ENCODE measurements at places on chromosomes 12 and 14.

GRCh38 chr14:87908550-87908949 lies 84.4 kb downstream of the GALC start:
- DNase-seq: no peak

DNA sequence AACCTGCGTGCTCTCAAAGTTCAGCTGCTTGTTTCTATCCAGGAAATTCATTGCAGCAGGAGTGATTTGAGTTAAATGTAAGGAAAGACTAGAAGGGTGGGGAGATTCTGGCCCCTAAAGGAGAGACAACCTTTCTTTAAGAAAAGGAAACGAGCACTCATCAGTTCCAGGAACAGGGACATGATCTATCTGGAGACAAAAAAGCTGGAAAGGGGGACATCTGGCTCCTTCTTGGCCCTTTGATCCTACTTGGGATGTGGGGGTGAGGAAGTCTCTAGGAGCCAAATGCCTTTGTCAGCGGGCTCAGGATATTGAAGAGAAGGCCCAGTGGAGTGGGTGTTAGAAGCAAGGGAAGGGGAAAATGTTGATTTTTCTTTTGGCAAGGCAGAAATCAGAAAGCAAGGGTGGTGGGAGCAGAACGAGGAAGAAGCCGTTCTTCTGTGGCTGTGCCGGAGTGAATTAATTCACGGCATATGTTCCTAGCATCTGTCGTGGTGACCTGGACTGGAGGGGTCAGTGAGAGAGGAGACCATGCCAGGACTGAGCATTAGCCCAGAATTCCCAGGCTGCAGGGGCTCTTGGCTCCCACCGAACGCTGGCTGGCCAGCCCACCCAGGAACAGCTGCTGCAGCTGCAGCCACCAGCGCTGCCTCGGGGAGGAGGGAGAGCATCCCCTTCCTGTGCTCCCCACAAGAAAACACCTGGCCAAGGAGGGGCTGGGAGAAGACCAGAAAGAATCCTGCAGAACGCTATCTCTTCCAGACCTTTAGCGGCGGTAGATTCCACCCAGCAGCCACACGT lies 62.8 kb upstream of the GPATCH2L start:
- DNase-seq: no peak

GRCh38 chr12:99121546-99121945 lies 476.5 kb downstream of the APAF1 start:
- DNase-seq: no peak

GRCh38 chr12:3292677-3293412 lies 198.2 kb upstream of the PRMT8 start:
- no peak for DNase-seq

DNA sequence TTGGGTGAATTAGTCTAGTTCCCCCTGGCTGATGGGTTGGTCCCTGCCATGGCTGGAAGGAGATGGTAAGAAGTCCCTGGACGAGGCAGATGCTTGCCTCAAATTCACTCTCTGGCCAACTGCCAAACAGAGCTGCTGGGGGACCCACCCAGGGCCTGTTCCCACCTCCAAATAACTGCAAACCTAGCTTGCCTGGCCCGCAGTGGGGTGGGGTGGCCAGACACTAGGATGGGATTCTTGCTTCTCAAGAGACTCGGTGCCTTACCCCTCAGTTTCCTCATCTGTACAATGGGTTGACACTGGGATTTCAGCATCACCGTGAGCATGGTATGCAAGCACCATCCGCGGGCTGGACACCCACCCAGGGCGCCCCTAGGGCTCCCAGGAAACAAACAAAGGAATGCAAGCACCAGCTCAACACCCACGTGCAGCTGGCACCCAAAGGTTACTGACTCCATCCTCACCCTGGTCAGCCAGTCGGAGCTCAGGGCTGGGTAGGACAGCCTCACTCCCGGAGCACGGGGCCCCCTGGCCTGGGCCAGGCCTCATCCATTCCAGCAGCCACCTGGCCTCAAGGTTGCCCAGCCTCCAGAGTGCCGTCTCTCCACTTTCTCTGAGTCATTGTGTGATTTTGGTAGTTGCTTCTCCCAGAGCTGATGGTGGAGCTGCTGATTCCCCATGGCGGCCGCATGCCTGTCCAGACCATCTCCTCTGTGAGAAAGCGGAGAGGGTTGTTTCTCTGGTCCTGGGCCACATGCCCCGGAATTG lies 205.2 kb upstream of the RTL1 start:
- no peak for DNase-seq

DNA sequence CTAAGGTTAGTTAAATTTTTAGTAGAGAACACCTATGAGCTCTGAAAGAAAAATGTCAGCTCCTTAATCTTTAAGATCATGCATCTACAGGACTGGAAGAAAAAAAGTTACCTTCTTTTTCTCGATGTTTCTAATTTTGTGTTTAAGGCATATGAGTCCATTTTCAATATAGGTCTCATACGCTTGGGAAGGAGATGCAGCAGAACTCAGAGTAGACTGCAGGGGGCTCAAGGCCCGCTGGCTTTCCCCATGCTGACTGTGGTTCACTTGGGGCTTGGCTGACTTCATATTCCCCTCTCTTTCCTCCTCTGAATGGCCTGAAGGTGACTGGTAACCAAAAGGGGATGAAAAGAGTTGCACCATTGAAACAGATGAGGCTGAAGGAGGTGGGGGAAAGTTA lies 1.5 kb downstream of the CAPRIN2 start:
- DNase-seq: peak; percentile 62

DNA sequence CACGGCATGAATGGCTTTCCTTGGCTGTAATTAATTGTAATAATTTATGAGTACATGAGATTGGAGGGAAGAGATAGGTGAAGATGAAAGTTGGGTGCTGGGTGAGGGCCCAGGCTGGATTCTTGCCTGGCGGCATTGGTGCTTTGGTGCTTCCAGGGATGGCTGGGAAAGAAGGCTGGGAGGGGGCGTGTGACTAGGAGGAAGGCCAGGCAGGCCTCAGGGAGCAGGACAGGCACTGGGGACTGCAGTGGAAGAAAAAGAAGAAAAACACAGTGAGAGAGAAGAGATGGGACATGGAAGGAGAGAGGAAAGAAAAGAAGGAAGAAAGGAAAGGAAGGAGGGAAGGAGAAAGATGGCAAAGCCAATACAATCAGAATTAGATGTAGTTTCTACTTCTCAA lies 3.7 kb downstream of the HOXC9 start:
- no peak for DNase-seq

DNA sequence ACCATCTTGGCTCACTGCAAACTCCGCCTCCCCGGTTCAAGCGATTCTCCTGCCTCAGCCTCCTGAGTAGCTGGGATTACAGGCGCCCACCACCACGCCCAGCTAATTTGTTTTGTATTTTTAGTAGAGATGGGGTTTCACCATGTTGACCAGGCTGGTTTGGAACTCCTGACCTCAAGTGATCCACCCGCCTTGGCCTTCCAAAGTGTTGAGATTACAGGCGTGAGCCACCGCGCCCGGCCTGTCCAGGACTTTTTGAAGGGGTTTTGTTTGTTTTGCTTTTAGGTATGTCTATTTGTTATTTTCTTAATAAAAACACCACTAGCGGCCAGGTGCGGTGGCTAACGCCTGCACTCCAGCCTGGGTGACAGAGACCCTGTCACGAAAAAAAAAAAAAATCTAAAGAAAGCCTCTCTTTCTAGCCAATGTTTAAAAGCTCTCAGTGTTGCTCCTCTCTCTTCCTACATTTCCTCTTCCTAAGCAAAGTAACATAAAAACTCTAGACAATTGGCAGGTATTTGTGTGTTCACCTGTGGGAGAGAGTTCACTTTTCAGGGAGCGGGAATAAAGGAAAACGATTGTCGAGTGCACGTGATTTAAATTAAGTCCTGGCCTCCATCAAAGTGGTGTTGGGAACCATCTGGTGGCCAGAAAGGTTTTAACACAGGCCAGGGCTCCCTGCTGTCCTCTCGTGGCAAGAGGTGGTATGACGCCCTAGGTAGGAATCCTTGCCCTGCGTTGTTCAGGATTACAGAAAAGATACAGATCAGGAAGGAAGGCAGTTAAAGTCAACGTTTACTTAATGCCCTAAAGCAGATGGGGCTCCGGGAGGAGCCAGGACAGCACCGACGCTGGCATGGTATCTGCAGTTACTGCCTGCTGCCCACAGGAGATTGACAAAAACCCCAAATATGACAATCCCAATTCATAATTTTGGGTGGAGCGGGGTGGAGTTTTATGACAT lies 36.2 kb upstream of the ATP23 start:
- peak; percentile 86 for DNase-seq

- peak; percentile 21 for DNase-seq
Measured at GRCh38 chr14:82720946-82721345, 1187.3 kb upstream of the SEL1L start.

DNA sequence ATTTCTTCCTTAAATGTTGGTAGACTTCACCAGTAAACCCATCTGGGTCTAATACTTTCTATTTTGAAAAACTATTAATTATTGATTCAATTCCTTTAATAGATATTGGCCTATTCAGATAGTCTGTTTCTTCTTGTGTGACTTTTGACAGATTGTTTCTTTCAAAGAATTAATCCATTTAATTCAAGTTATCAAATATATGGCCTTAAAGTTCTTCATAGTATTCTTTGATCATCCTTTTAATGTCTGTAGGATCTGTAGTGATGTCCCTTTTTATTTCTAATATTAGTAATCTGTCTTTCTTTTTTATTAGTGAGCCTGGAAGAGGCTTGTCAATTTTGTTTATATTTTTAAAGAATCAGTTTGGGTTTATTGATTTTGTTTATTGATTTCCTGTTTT lies 190.0 kb downstream of the SLC38A4 start:
- no peak for DNase-seq

DNA sequence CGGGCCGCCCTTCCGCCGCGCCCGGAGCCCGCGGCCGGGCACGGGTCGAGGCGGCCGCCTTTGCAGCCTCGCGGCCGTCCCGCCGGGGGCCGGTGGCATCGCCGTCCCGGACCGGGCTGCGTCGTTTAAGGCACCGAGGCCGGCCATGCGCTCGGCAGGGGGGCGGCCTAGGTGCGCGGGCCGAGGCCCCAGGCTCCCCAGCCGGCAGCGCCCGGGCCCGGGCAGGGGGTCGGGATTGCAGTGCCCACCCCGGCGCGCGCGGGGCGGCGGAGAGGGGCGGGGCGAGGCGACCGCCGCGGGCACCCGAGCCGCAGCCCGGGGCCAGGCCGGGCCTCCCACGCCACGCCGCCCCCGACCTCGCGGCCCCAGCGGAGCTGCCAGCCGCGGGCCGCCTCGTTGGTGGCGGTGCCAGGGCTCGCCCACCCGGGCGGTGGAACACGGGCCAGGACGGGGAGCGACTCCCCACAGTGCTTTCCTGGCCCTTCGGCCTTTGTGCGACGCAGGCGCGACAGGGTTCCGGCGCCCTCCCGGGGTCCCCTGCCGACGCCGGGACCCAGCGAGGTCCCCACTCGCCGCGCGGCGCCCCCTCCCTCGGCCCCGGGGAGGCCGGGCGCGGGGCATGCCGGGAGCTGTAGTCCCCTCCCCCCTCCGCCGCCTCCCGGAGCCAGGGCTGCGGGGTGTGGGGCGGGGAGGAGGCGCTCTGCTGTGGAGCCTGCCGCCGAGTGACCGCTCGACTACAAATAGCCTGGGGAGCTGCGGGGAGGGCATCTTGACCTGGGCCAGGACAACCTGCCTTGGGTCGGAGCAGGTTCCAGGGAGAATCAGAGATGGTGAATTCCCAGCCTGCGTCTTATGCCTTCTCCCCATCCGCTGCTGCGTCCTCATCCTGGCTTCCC lies 769 bp downstream of the FKBP4 start:
- peak; percentile 62 for DNase-seq

DNA sequence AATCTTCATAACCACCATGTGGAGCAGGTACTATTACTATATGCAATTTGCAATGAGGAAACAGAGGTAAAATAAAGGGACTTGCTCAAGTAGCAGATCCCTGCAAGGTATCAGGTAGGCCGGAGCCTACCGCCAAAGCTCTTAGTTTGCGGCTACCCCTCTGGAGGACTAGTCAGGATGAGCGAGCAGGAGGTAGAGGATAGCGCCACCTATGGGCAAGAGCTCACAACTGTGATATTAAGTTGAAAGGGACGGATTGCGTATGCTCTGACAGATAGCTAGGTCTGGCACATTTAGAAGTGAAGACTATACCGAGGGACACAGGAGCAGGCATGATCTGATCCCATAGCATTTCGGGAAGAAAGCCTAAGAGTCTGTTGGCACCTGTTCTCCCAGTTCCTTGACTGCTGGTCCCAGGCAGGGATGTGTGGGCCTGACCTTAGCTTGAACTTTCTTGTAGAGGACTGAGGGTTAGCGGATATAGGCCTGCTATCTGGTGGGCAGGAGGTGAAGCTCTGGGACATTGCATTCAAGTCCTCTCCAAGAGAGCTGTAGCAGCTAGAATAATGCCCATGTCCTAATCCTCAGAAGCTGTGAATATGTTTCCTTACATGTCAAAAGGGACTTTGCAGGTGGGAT lies 48.0 kb downstream of the SLC17A8 start:
- peak; percentile 56 for DNase-seq

- DNase-seq: peak; percentile 96
Measured at GRCh38 chr12:103647267-103647666, 60.2 kb downstream of the STAB2 start.

DNA sequence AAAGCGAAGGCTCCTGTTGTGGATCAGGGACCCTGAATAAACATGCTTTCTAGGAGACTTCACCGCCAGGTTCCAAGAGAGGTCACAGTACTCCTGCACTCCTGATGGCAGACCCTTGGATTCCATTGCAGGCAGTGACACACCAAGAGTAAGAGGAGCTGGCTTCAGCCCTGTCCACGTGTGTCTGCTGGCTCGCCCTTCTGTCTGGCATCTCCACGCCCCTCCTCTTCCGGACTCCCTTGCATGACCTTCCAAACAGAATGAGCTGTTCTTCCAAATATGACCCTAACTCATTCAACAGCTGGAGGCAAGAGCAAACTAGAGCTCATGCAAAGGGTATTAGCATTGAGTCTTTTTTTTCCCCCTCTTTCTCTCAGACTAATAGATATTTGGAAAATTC lies 233.0 kb upstream of the PLEKHG7 start:
- peak; percentile 16 for DNase-seq

- no peak for DNase-seq
Measured at GRCh38 chr14:36035675-36036074, 140.8 kb downstream of the PTCSC3 start.

- no peak for DNase-seq
Measured at GRCh38 chr14:85974602-85975001, 444.7 kb downstream of the FLRT2 start.

- DNase-seq: no peak
Measured at GRCh38 chr14:94697773-94698556, 71.9 kb downstream of the GSC start.

GRCh38 chr12:110916295-110916875 lies 4.0 kb downstream of the MYL2 start:
- DNase-seq: peak; percentile 76

GRCh38 chr14:78933948-78934524 lies 763.9 kb downstream of the NRXN3 start:
- DNase-seq: peak; percentile 35

- DNase-seq: peak; percentile 77
Measured at GRCh38 chr12:14774906-14775635, 28.2 kb downstream of the WBP11 start.

- no peak for DNase-seq
Measured at GRCh38 chr12:105742567-105742874, 396.2 kb downstream of the NUAK1 start.

- DNase-seq: no peak
Measured at GRCh38 chr14:75896341-75896740, 85.5 kb downstream of the TGFB3 start.

GRCh38 chr12:18428416-18428815 lies 167.1 kb downstream of the PIK3C2G start:
- no peak for DNase-seq

Data from fibroblast of skin of right biceps (primary cell).